ENCODE measurements at places on chromosomes 12 and 14.

DNA sequence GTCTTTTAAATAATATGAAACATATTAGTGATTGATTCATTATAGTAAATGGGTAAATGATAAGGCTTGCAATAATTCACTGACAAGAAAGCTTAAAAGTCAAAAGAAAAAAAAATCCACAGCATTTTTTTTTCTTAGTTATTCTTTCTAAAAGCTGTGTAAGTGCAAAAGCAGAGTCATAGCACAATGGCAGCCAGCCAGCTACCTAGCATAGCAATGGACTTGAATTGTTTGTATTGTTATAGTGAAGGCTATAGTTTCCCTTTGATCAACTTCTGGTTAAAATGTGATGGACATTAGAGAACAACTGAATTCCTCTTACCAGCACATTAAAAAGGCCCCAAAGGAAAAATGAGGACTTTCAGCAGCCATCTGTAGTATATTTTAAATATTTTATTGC lies 232.1 kb downstream of the NAV3 start:
- DNase-seq: no peak

GRCh38 chr12:124387528-124387911 lies 92.6 kb downstream of the RFLNA start:
- no peak for DNase-seq

DNA sequence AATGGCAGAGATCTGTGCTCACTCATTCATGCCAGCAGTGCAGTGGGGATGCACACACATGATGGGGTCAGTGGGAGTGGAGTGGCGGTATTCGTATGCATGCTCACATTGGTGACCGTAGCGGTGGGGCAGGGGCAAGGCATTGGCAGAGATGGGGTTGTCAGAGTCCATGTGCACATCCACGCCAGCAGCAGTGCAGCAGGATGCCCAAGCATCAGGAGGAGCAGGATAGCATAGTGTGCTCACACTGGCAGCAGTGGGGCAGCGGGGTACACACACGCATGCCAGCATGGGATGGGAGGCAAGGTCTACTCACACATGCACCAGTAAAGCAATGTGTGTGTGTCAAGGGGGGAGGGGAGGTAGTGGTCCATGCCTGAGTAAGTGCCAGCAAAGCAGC lies 89.4 kb upstream of the GARIN6 start:
- DNase-seq: no peak

GRCh38 chr12:105740369-105740768 lies 398.4 kb downstream of the NUAK1 start:
- DNase-seq: no peak

DNA sequence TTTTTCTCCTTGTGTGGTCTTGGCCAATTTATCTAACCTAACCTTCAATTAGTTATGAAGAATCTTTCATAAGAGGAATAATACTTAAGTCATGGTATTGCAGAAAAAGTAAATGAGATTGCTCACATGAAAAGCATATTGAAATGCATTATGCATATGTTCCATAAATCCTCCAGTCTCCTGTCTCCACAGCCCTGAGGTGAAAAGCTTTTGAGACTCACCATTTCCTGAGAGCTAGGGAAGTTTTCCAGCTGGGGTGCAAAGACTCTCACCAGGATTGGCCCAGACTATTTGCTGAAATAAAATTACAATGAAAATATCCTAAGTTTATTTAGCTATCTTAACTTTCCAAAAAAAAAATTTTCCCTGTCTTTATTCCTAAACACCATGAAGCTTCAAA lies 723.8 kb upstream of the FLRT2 start:
- no peak for DNase-seq

DNA sequence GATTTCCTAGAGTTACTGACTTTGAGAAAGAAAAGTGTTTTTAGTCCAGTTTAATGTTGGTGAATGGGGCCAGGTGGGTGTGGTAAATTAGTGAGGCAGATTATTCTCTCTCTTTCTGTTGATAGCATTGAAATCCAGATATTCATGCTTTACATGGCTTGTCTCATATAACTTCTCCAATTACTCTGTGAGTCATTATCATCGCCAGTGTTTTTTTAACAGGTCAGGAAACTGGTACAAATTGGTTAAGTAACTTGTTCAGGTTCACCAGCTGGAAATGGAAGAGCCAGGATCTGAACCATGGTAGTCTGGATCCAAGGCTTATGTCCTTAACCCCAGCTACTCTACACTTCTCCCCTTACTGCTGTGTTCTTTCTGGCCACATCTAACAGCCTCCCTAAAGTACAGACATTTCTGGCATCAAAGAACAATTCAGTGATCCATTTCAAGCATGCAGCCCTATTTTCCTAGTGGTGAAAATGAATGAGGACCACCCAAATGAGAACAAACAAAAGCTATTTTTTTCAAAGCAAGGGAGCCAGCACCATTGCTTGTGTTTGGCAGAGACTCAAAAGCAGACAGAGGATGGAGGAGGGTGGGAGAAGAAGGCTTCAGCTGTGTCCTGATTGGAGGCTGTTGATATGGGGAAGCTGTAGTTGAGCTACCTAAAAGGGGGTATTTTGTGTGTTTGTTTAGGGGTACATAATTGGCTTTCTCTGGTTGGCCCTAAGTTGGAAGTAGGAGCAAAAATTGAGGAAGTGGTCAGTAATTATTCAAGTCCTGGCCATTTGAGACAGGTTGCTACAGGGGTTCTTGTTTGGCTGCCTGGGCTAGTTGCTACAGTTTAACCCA lies 1.7 kb downstream of the IRAK3 start:
- DNase-seq: no peak

DNA sequence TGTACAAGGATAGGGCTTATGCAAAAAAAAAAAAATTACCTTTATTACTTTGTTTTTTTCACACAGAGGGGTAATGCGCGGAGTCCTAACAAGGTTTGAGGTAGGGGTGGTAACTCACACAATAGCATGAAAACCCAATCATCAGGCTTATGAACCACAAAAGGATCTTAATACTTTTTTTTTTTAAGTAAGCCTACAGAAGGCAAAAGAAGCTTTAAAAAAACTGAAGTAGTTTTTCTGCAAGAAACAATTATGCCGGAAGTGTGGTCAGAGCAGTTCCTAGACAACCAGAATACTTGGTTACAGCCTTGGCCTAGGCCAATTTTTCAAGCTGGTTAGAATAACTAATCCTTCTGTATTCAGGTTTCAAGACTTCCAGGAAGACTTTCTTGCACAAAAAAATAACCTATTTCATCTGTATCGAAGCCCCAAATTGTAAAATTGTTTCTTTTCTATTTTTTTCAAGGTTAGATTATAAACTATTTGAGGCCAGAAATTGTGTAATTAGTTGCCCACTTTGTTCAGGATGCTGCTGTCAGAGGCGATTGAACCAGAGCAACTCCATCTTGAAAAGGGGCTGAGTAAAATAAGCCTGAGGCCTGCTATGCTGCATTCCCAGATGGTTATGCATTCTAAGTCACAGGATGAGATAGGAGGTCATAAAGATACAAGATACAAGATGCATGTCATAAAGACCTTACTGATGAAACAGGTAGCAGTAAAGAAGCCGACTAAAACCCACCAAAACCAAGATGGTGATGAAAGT lies 1.8 kb upstream of the GNS start:
- no peak for DNase-seq

- no peak for DNase-seq
These were observed 175.2 kb downstream of the PAWR start for GRCh38 chr12:79515530-79515935.

GRCh38 chr12:113077057-113077858 lies 20.7 kb downstream of the DTX1 start:
- DNase-seq: no peak

GRCh38 chr14:88129306-88130056 lies 124.5 kb downstream of the GPR65 start:
- no peak for DNase-seq

DNA sequence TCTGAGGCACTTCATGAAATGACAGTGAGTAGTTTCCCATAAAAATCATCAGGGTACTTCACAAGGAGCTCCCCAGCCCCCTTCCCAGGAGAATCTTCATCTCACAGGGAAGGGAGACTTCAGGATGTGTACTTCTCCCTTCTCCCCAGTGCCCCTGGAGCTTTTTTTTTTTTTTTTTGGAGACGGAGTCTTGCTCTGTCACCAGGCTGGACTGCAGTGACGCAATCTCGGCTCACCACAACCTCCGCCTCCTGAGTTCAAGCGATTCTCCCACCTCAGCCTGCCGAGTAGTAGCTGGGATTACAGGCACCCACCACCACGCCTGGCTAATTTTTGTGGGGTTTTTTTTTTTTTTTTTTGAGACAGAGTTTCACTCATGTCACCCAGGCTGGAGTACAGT lies 10.4 kb downstream of the ITPK1 start:
- DNase-seq: no peak

- DNase-seq: no peak
These were observed 12.8 kb downstream of the CYP46A1 start for GRCh38 chr14:99696929-99697328.

DNA sequence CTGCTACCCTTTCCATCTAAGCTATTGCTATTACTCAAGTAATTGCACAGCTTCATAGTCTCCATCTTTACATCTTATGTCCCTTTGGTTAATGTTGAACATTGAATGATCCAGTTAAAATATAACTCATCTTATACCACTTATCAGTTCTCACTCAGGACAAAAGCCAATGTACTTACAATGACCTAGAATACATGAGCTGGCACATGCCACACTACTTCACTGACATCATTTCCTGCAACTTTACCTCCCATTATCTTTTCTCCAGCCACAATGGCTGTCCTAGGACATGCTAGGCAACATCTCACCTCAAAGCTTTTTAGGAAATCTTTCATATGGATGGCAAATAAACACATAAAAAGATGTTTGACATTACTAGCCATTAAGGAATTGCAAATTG lies 309.2 kb downstream of the FOXG1 start:
- DNase-seq: no peak

DNA sequence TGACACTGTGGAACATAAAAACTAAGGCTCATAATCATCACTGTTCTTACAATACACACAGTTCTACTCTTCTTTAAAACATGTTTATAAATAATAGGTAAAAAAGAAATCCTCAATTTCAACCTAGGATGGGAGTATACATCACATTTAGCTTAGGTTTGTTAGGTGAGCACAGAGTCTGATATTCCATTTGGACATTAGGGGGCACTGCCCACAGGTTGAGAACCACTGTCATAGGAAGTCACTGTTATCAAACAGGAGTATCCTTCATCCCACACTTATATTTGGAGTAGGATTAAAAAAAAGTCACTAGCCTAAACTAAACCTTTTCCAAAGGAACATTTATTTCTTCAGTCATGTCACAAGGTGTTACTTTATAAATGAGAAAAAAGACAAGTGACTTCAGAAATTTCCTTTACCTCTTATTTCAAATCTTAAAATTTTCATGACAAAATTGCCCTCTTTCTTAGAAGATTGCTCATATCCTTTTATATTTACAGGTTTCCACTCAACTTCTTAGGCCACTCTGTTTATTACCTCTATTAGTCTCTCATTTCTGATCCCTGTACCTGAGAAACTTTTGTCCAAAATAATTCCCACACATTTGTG lies 240.6 kb downstream of the CPNE8 start:
- DNase-seq: no peak

DNA sequence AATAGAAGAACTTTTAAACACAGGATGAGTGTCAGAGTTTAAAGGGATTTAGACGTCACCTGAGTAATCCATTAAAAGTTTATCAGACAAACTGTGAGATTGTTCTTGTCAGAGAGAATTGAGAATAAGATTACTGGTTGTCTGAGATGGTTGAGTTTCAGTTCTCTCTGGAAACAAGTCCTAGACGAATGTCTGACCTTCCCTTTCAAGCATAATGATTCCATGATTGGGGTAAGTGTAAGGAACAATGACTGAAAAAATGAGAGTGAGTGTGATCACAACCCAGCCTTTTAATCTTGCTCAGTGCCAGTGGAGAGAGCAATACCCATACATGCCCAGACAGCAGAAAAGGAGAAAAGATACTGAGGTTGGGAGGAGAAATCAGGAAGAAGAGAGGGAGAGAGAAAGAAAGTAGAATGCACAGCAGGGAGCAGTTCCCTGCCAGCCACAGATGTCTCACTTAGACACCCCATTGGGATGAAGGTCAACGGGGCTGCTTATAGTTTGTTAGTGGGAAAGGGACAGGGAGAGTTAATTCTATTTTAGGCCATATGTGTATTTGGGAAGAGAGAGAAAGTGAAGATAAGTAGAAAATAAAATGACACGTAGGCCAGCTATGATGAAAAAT lies 4.3 kb downstream of the GRIP1 start:
- no peak for DNase-seq

GRCh38 chr12:9707356-9707755 lies 25.5 kb downstream of the CLECL1 start:
- no peak for DNase-seq

GRCh38 chr14:21109377-21110138 lies 8.7 kb downstream of the TMEM253 start:
- no peak for DNase-seq

DNA sequence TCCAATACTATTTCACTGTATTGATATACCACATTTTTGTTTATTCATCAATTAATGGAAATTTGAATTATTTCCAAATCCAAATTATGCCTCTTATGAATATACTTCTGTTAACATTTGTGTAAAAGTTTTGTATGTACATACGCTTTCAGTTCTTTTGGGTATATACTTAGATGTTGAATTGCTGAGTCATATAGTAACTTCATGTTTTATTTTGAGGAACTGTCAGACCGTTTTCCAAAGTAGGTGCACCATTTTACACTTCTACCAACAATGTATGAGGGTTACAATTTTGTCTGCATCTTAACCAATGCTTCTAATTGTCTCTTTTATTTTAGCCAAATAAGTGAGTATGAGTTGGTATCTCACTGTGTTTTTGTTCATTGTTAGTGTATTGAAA lies 10.2 kb upstream of the CCER1 start:
- no peak for DNase-seq

DNA sequence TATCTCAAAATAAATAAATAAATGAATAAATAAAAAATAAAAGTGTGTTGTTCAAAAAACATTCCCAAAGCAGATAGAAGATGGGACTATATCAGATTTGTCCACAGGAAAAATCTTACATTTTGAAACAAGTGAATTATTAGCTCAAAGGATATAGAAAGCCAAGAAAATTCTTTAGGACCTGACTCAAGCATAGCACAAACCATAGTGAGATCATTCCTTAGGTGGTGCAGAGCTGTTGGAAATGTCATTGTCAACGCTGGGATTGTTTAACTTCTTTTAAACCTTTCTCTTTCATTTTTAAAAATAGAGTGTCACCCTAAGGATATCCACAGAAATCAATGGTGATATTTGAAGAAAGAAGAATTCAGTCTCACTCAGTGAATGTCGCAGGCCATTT lies 43.5 kb downstream of the DRAM1 start:
- no peak for DNase-seq

DNA sequence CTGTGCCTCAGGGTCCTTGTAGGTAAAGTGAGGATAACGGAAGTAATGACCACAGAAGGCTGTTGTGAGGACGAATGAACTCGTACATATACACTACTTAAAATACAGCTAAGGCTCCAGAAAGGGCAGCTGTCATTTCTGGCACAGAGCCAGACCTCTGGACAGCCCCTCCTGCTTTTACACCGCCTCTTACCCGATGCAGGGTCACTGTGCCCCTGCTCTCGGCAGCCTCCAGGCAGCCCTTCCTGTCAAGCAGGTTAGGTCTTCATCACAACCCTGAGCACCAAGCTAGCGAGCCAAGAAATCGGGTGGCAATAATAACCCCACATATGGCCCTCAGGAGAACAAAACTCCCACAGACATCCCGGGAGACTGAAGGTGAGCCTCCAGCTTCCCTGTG lies 8.5 kb downstream of the TMEM229B start:
- no peak for DNase-seq
